EL (cell line): ENCODE measurements at places on chromosomes 1 and 21.
A peak's percentile ranks its signal among the peaks of the same experiment; 100 is the strongest.

DNA sequence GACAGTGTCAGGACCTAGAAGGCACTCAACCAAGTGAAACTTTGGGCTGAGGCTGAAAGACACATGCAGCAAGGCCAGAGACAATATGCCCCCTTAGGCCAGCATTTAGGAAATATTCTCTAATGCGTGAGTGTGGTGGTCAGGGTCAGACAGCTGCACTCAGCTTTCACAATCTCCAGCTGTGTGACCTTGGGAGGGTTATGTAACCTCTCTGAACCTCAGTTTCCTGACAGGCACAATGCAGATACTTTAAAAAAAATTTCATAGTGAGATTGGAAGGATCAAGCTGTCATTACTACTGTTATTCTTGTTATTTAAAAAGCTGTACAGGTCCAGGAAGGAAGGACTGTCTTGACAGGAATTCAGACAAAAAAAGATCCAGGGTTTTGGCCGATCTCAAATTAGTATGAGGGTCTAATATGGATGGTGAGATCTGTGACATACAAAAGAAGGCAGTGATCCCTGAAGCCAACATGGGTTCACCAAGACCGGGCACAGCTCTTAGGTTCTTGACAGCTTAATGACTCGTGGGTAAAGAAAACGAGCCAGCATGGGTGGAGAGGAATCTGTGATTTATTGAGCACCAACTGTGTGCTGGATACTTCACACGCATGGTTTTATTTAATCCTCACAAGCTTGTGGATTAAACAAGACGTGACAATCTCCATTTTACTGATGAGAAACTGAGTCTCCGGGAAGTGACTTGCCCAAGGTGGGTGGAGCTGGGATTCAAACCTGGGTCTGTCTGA is 54.6 kb upstream of the POU3F1 start:
- DNase-seq, result no peak

- no peak for DNase-seq
Measured at GRCh38 chr1:155934936-155935590, 850 bp upstream of the KHDC4 start.

GRCh38 chr1:247274605-247275256 is 18.9 kb downstream of the VN1R5 start:
- no peak for DNase-seq

DNA sequence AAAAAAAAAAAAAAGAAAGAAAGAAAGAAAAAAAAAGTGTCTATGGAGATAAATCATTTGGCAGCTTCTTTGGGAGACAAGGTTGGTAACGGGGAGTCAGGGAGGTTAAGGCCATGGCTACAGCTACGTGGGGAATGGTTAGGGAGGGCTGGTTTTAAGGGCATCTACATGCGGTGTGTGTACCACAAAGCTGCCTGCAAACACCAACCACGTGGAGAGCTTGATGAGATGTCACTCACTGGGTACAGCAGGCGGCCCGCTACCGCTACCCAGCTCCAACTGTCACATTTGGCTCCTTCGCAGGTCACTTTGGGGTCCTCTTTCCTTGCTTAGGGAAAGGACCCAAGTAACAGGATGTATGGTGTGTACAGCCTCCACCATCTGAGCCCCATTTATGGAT is 4.2 kb downstream of the NPPB start:
- DNase-seq, result no peak

- DNase-seq, result peak; percentile 66
Measured at GRCh38 chr1:205301842-205302588, 19.5 kb downstream of the NUAK2 start.

GRCh38 chr21:35585155-35585554 is 475.2 kb downstream of the SETD4 start:
- no peak for DNase-seq

- peak; percentile 81 for DNase-seq
Measured at GRCh38 chr1:65832296-65832695, 39.6 kb downstream of the PDE4B start.

DNA sequence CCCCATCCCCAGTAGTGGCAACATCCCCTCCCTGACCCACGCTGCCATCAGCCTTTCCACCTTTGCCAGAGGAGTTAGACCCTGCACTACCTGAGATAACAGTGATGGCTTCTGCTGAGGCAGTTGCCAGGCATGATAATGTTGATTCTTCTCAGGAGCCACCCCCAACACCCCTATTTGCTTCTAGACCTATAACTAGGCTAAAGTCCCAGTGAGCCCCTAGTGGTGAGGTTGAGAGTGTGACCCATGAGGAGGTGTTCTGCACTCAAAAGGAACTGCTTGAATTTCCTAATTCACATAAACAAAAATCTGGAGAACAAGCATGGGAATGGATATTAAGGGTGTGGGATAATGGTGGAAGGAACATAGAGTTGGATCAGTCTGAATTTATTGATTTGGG is 159.6 kb upstream of the COL11A1 start:
- DNase-seq, result no peak

- peak; percentile 44 for DNase-seq
Measured at GRCh38 chr1:163897412-163898155, 575.8 kb downstream of the NUF2 start.

GRCh38 chr1:238898856-238899255 is 487.5 kb upstream of the CHRM3 start:
- DNase-seq, result peak; percentile 64

DNA sequence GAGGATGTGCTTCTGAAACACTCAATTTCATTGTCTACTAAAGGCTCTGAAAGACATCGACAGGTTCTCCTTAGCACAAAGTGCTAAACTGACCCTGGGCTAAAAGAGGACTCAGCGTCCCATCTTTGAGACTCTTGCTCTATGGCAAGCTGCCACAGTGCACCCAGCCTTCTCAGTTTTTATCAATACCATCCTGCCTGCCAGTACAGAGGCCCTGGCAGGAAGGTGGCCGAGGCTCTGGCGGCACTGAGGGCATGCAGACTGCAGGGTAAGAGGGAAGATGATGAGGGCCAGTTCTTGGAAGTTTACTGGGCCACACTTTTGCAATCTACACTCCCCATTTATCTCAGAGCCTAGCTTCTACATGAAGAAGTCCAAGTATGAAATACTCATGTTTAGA is 5.3 kb downstream of the OLFML2B start:
- no peak for DNase-seq

GRCh38 chr1:65505547-65506300 is 85.3 kb downstream of the LEPR start:
- DNase-seq, result no peak

- DNase-seq, result no peak
Measured at GRCh38 chr21:46368533-46369285, 44.8 kb downstream of the PCNT start.

DNA sequence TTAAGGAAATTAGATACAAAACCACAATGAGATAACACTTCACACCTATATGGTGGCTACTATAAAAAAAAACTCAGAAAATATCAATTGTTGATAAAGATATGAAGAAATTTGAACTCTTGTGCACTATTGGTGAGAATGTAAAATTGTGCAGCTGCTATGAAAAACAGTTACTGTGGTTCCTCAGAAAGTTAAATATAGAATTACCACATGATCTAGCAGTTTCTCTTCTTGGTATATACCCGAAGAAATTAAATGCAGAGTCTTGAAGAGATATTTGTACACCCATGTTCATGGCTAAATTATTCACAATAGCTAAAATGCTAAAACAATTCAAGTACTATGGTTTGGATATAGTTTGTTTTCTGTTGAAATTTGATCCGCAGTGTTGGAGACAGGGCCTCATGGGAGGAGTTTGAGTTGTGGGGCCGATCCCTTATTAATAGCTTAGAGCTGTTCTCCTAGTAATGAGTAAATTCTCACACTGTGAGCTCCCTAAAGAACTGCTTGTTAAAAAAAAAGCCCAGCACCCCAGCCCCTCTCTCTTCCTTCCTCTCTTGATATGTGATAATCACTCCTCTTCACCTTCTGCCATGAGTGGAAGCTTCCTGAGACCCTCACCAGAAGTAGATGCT is 1412.1 kb downstream of the PLA2G4A start:
- no peak for DNase-seq

DNA sequence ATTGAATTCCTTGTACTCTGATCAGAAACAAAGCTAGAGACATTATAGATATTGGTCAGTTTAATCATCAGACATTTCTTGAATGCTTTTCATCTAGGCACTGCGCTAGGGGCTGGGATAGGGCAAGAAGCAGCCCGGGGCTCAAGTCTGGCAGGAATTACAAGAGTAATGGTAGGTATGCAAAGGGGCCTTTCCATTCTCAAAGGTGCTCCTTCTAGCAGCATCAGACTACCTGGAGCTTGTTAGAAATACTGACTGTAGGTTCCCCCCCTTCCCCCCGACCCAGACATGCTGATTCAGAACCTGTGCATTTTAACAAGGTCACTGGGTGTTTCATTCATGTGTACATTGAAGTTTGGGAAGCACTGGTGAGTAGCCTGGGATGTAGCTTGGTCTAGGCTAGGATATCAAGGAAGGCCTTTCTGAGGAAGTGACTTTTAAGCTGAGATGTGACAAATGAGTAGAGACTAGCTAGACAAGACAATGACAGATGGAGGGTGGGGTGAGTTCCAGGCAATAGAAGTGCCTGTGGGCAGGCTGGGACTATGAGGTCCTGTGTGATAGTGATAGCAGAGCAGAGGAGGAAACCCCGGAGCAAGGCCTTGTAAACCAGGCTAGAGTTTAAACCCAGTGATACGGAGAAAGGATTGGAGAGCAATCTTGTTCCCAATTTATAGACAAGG is 26.3 kb downstream of the NFASC start:
- DNase-seq, result no peak

DNA sequence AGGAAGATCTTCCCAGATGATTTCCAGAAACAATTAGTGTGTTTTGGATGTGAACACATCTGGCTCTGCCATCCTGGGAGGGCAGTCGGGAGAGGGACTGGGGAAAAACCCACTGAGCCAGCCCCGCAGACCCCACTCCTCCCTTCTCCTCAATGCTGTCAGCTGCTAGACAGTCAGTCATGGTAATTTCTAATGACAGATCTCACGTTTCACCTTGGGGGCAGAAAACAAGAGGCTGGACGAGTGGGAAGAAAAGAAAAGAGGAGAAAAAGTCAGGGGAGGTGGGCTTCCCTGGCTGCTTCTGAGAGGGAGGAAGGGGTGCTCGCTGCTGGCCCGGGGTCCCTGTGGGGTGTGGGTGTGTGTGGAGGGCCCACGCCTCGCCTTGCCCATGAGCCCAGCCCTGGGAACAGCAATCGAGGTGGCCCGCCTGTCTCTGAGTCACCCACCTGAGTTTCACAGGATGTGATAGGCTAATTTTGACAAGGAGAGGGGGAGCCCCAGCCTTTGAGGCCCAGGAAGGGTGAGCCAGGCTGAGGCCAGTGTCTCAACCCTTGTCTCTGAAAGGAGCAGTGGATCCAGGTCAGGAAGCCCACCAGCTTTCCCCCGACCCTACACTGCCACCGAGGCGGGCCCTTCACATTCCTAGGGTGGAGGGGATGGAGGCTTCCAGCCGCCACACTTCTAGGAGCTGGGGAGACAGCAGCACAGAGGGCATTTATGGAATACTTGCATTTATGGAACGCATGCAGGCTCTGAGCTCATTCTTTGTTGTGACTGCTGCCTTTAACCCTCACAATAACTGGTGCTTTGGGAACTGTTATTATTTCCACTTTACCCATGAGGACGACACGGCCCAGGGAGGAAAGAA is 49.1 kb upstream of the IFNLR1 start:
- DNase-seq, result no peak

DNA sequence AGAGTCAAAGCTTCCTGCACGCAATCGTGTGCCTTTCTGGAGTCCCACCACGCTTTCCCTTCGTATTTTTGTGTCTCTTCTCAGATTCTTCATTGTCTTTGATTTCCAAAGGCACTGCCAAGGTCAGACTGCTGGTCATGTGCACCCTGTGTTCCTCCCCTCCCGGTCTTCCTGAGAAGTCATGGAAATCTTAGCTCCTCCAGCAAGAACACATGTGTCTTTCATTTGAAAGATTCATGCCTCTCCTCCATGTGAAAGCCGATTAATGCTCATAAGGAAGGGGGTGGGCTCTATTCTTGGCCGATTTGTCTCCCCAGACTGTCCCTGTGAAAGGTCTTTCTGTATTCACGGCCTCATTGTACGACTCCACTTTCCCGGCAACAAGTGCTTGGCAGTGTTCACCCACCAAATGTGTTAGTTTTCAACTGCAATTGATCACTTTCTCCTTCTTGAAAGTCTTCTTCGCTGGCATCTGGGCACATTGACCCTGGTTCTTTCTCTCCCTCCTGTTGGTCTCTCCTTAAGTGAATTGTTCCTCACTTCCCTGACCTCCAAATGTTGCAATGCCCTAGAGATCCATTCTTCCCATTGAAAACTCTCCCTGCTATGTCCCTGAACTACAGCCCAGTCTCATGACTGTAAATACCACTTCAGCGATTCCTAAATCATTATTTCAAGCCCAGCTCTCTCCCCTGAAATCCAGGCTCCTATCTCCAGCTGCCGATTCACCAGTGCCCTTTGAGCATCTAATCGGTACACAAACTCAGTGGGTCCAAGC is 25.4 kb downstream of the MX2 start:
- no peak for DNase-seq

DNA sequence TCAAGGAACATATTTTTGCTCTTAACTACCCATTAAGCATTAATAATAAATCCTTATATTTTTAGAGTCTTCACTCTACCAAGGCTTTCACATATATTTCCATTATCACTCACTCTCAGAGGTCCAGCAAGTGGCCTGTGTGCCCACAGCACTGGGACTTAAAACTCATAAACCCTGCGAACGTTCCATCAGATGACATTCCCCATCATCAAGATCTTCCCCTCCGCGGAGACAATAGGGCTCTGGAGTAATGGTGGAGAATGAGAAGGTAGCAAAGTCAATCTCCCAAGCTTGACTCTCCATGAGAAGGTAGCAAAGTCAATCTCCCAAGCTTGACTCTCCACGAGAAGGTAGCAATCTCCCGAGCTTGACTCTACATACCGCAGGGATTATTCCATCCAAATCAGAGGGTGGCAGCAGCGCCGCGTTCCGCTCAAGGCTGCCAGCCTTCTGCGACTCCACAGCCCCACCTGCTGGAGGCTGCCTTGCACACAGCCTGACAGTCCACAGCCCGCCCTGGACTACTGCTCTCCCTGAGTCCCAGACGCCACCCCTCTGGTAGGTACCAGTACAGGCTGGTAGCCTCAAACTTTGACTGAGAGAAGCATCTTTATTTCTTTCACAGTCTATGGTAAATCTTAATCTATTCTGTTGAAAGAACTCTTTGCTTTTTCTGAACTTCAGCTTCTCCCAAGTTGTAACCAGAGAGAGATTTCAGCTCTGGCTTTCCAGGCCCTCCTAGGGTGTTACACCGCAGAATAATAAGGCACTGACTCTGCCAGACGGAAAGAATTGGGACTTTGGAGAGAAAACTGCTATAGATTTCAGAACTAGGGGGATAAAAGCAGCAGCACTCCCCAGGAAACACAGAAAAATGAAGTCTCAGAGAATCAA is 26.4 kb upstream of the CTTNBP2NL start:
- DNase-seq, result peak; percentile 79

GRCh38 chr1:9443913-9444445 is 95.3 kb upstream of the SLC25A33 start:
- no peak for DNase-seq

- DNase-seq, result no peak
Measured at GRCh38 chr1:25049190-25049589, 119.1 kb upstream of the RUNX3 start.

DNA sequence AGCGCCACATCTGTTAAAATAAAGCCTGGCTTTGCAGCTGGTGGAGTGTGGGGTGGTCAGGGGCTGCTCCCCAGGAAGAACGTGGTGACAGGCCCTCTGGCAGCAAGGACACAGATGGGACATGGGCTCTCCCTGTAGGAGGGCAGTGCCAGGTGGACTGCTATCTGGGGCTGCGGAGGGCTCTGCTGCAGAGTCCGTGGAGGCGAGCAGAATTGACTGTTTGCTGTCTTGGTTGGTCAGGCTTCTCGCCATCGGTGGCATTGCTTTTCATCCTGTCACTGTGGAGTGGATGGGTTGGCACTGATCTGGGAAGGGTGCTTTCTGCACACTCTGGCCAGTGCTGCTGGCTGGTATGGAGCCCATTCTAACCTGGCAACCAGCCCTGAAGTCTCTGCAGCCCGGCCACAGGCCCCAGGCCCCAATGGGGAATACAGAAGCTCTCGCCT is 103.0 kb downstream of the LAMC2 start:
- DNase-seq, result no peak
